ENCODE measurements at places on chromosomes 11 and 22. TPM values are rescaled to one million over a fixed set of nuclear protein-coding genes. Genes with fewer than 3 reads are reported as not detected.

Gene TPBGL
- 0.15 TPM for total RNA-seq

Gene GRIA4
- total RNA-seq, result not detected

Gene RNH1
- total RNA-seq, result 192 TPM

Gene PMM1
- 29.2 TPM for total RNA-seq

Gene JAML
- total RNA-seq, result not detected

Gene MGAT3
- total RNA-seq, result 0.81 TPM

Gene PANX2
- total RNA-seq, result 4.8 TPM

Gene CLCF1
- total RNA-seq, result 53.5 TPM

Gene FXYD2
- total RNA-seq, result 21.9 TPM

Gene LRRC56
- 0.54 TPM for total RNA-seq

Gene PRODH
- 0.89 TPM for total RNA-seq

Gene KRTAP5-2
- not detected for total RNA-seq

Gene VSIG10L2
- total RNA-seq, result not detected

Gene CELSR1
- 27.9 TPM for total RNA-seq

Gene OR5A1
- total RNA-seq, result not detected

Gene NNMT
- 379 TPM for total RNA-seq

Gene TUB
- 6.5 TPM for total RNA-seq

Gene TSPAN18
- 3.5 TPM for total RNA-seq

Gene TEX12
- total RNA-seq, result not detected

Gene MRGPRF
- 0.09 TPM for total RNA-seq

Gene RBMXL2
- total RNA-seq, result not detected

Gene GTSE1
- 30.0 TPM for total RNA-seq

Gene PGM2L1
- 10.4 TPM for total RNA-seq

Gene ACRV1
- total RNA-seq, result not detected

Gene OR51B5
- total RNA-seq, result 0.10 TPM

Gene CSKMT
- 12.7 TPM for total RNA-seq

Data from A549 treated with GW870086 at 1 μM for 4 hours (cell line).